ENCODE measurements at places on chromosomes 5 and 9.

GRCh38 chr9:92603100-92603499 lies 66.8 kb downstream of the IPPK start:
- DNase-seq = no peak

GRCh38 chr9:135880438-135880837 lies 26.9 kb downstream of the CAMSAP1 start:
- DNase-seq = no peak

DNA sequence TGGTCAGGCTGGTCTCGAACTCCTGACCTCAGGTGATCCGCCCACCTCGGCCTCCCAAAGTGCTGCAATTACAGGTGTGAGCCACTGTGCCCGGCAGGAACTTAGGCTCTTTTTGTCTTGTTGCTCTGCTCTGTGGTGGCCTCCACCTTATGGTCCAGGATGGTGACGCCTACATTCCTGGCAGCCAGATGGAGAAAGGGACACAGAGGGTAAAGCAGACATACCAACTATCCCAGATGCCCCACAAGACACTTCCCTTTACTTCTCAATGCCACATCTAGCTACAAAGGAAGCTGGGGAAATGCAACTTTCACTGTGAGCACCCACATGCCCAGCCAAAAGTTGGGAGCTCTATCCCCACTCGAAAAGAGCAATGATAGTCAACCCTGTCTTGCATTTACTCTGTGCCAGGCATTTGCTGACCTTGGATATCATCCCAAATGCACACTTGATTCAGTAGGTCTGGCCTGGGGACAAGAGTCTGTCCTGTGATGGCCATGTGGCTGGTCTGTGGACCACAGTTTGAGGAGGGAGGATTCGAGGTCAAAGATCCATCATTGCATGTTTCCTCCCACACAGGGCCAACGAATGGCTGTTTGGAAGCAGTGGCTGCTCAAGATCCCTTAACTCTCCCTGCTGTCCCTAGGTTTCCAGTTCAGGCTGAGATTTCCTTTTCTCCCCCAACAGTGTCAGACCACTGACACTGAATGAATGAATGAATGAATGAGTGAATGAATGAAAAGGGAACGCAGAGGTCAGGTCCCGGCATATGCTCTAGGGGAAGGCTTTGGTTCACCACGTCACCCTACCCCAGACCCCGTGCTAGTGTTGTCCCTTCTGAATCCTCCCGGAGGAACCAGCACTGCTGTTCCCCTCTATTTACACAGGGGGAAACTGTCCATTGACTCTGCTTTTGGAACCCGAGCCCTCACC lies 1.4 kb upstream of the ERGIC1 start:
- DNase-seq = no peak

DNA sequence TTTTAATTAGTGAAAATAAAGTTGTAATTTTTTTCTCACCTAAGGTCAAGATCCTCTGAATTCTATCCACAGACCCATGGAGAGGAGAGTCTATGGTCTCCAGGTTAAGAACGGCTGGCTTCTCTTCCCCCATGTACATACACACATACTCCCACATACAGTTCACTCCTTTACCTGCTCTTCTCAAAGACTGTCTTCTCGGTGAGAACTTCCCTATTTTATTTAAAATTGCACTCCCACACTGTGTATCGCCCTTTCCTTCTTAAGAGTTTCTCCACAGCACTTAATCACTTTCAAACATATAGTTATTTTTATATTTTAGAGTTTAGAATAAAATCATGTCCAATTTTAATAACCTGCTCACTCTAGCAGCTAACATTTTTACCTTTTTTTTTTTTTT lies 3.6 kb upstream of the JADE2 start:
- no peak for DNase-seq

- DNase-seq = no peak
Observed at GRCh38 chr5:159362220-159362619, 31.9 kb upstream of the IL12B start.

GRCh38 chr5:34574936-34575467 lies 81.1 kb upstream of the RAI14 start:
- no peak for DNase-seq

DNA sequence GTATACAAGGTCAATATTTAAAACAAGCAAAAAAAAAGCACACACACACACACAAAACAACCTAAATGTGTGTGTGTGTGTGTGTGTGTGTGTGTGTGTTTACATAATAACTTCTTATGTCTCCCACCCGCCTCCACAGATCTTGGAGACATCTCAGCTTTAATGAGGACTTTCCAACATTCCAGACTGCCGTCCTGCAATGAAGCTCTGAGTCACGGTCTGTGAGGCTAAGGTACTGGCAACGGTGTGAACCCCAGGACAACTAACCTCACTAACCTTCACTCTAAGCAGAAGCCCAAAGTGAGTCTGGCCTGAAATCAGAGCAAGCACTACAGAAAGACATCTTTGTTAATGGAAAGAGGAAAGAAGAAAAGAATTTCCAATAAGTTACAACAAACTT lies 22.3 kb downstream of the ZNF474 start:
- no peak for DNase-seq

DNA sequence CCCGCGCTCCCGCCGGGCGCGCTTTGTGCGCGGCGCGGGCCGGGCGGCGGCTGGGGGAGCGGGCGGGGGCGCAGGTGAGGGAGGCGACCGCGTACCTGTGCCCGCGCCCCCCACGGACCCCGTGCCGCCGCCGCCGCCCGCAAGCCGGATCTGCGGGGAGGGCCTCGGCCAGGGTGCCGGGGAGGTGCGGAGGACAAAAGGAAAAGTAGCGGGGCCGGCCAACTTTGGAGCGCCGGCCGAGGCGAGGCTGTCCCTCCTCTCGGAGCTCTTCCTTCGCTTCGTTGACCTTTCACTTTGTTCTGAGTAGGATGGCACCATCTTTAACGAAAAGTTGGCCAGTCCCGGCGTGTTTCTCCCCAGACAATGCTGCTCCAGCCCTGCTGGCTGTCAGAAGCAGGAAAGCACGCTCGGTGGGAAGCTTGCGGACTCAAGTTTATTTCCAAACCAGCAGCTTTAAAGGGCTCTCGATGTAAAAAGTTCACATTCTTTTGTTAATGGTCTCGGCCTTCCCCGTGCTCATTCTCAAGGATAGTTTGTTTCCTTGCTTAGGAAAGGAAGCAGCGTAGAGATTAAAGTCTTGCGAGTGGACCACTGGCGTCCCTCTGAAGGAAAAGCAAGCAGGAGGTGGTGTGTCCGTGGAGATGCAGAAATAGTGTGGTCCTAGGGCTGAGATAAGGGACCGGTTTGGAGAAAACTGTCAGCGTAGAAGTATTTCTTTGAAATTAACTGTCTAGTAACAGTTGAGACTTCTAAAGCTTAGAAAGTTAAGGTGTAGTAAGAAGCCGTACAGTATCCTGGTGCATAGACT lies 639 bp downstream of the EHMT1 start:
- no peak for DNase-seq

GRCh38 chr9:91943478-91944470 lies 6.3 kb downstream of the ROR2 start:
- no peak for DNase-seq

DNA sequence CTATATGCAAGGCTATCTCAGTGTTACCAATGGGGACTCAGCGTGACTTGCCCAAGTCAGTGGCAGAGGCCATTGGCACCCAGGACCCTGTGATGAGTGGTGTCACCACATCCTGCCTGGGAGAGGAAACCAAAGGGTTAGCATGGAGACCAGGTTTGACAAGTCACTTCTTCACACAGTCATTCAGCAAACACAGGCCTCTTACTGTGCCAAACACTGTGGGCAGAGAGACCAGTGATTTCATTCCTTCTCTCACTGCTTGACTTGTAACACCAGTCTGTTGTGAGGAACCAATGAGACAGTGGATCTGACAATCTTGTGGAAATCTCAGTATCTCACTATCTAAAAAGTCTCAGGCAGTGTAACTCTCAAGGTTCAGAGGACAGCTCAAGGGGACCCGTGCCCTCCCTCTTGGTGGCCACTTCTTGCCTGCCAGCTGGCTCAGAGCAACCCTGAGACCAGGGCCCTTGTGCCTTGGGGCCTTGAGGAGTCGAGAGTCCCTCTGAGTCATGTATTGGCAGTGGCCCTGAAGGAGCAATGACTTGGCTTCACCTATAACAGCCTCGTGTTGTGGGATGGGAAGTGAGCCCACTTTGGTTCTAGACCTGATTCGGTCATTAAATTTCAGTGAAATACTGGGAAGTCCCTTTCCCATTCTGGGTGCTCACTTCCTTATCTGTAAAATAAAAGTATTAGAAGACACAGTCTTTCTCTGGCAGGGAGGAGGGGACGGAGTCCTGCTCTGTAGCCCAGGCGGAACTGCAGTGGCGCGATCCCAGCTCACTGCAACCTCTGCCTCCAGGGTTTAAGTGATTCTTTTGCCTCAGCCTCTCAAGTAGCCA lies 1.6 kb downstream of the FABP6 start:
- DNase-seq = no peak

- DNase-seq = no peak
Observed at GRCh38 chr5:54671111-54671531, 153.6 kb downstream of the SNX18 start.

GRCh38 chr9:2560180-2560579 lies 61.4 kb upstream of the VLDLR start:
- DNase-seq = no peak

DNA sequence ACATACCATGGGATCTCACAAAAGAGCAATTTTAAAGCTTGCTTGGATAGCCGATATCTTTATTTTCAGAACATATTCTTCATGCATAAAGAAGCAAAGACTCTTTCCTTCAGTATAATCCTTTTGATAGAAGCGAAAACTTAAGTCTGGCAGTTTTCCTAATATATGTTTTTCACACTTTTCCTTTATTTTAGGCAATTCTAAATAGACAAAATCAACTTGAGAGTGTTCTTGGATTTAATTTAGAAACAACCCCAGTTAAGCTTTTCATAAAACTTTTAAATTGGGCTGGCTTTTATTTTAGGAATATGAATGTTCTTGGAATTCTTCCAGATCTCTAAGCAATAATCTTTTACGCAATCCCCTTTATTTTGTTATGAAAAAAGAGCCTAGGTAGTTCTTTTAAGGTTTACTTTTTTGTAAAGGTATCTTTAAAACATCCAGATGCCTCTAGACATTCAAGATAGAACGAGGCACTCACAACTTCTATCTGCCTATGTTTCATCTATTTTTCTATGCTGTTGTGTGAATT lies 51.5 kb upstream of the HSPB3 start:
- no peak for DNase-seq

DNA sequence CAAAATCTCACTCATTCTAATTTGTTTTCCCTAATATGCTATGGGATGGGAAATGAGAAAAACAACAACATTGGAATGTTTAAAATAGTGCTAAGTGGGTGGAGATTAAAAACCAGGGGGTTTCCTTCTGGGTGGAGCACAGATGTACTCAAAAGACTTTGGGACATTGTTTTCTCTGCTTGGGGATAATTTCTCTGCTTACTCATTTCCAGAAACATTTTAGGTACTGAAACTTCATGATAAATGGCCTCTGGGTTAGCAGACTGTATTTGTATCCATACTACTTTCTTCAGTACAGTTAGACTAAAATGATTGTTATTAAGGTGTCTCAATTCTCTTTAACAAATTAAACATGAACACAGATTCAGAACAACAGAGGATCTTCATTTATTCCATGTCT lies 17.4 kb downstream of the ELOVL7 start:
- no peak for DNase-seq

GRCh38 chr9:86454701-86455615 lies 100.7 kb upstream of the TUT7 start:
- no peak for DNase-seq

GRCh38 chr9:133384736-133385321 lies 8.7 kb downstream of the STKLD1 start:
- DNase-seq = no peak

GRCh38 chr9:81868145-81868544 lies 60.1 kb upstream of the SPATA31D4 start:
- no peak for DNase-seq

DNA sequence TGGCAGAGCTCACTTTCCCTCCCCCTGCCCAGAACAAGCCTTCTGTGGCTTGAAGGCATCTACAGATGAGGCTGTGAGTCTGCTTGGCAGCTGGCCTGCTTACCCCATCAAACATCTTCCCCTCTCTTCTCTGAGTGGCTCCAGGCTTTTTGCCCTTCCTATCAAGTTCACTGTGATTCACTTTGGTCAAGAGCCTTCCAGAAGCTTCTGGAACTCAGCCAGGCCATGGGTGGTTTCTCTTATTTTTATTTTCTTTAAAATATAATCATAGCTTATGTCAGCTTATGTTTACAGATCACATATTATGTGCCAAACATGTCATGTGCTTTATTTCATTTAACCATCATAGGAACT lies 267.0 kb downstream of the SEC61B start:
- DNase-seq = no peak

GRCh38 chr9:88378317-88378716 lies 9.9 kb upstream of the SPIN1 start:
- DNase-seq = no peak

Measured in stimulated activated CD8-positive, alpha-beta memory T cell treated with anti-CD3 and anti-CD28 coated beads, Interleukin-7, amount 100 ng/mL, for 4 hours (primary cell).